ENCODE measurements at places on chromosomes 5 and 9.

GRCh38 chr5:14184082-14184481 lies 40.9 kb downstream of the TRIO start:
- no peak for DNase-seq

- DNase-seq, result no peak
Measured at GRCh38 chr5:112552216-112552615, 133.1 kb upstream of the EPB41L4A start.

GRCh38 chr5:139105621-139106071 lies 92.5 kb downstream of the SIL1 start:
- no peak for DNase-seq

DNA sequence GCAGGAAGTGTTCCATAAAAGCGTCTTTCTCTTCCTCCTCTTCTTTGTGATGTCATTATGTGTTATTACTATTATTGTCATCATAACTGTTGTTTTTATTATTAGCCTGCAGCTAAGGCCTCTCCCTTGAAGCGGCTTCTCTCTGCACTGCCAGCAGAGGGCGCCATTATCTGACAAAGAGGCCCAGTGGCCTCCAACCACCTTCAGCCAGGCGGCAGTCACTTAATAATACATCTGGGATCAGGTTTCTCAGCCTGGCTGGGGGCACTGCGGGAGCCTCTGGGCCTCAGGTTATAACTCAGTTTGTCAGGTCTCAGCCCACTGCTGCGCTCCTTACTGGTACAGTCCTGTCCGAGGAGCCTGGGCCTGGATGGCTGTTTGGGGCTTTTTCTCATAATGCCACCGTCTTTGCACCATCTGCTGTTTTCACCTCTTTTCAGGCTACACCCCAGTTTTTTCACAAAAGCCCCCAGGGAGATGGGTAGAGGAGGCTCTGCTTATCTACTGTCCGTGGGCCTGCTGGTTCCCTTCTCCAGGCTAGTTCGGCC lies 281.9 kb downstream of the NSG2 start:
- DNase-seq, result peak; percentile 69

DNA sequence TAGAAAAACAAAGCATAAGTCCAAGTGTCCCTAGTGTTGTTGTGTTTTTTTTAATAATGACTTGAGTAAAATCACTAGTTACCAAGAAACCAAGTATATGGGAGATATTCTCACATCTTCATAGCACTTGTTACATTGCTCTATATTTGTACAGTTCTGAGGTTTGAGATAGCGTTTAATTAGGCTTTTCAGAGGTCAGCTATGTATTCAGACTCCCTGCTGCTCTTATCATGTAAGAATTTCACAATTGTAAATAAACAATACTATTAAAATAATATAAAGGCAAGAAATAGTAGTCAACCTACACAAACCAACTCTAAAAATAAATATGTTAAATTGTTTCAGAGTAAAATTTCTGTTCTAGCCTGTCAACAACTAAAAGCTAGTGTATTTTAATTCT lies 761.9 kb upstream of the FAM174A start:
- DNase-seq, result no peak

- no peak for DNase-seq
Measured at GRCh38 chr5:143554187-143554717, 150.8 kb upstream of the NR3C1 start.

DNA sequence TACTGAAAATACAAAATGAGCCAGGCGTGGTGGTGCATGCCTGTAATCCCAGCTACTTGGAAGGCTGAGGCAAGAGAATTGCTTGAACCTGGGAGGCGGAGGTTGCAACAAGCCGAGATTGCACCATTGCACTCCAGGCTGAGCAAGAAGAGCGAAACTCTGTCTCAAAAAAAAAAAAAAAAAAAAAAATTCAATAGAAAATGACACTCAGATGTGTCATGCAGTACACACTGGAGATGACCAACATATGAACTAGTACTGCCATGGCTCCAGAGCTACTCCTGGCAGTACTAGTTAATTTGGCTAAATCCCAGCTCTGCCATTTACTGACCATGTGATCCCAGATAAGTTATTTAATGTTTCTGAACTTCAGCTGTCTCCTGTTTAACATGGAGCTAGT lies 7.3 kb downstream of the ATOX1 start:
- no peak for DNase-seq

GRCh38 chr5:93791518-93791972 lies 50.1 kb upstream of the POU5F2 start:
- no peak for DNase-seq

- no peak for DNase-seq
Measured at GRCh38 chr9:109442716-109443115, 55.4 kb downstream of the PTPN3 start.
